ENCODE measurements at places on chromosomes 2 and 18.

DNA sequence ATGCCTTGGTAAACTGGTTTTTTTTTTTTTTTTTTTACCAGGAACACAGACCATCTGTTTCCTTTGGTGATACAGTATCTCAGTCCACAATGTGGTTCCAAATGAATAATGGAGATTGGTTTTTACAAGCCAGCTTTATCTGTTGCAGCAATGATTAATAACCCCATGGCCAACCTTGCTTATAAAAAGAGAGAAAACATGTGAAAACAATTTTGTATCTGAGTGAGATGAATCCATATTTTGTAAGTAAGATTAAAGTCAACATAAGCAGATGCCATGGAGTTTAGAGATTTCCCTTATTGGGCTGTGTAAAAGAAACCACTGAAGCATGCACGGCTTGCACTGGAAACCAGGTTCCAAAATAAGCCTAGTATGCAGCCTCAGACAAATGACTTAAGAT is 108.6 kb upstream of the CNTNAP5 start:
- no peak for DNase-seq

DNA sequence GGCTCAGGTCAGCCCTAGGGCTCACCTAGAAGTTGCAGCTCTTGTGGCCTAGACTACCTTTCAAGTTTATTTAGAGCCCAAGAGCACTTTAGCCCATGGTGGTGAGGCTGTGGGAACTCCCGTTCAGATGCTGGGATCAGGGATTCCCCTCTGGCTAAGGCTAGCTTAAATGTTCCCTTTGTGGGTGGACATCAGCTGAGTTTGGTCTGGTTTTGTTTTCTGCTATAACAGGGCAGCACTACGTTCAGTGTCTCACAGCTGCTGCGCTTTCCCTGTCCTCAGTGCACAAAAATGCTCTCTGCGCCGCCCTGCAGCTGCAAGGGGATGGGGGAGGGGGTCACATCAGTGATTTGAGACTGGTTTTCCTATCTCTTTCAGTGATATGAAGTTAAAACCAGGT is 170.5 kb upstream of the KCNJ3 start:
- DNase-seq = no peak

GRCh38 chr2:183348492-183348891 is 224.2 kb downstream of the NUP35 start:
- no peak for DNase-seq

- no peak for DNase-seq
Measured at GRCh38 chr2:45780541-45781463, 129.3 kb downstream of the PRKCE start.

GRCh38 chr2:101432411-101433181 is 42.3 kb downstream of the RFX8 start:
- no peak for DNase-seq

DNA sequence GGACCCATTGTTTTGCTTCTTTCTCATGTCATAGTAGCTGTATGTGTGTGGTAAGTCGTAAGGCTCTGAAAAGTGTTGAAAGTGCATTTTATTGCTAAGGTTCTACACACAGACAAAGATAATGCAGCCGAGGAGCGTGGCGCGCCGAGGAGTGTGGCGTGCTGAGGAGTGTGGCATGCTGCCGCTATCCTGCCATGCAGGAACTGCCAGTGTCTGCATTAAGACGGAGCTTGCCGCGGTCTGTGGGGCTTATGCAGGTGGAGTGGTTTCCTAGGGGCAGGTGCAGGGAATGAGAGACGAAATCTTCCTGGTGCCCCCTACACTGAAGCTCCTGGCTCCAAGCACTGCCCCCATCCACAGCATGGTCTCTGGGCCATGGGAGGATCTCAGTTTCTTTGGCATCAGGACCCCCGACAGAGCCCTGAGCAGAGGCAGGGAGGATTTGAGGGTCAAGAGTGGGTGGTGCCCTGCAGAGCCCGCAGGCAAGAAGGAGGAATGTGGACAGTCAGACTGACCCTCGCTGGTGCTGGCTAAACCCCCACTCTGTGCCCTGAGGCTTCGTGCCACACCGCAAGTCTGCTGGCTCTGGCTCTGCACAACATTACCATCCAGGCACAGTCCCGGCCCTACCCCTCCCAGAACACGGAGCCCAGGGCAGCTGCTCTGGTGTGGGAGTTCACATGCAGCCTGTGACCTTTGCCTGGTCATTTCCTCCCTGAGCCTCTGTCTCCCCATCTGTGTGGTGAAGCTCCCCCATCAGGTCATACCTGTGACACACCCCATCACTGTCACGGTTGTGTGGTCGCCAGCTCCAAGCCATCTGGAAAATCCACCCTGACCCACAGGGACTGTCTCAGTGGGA is 3.2 kb downstream of the SNED1 start:
- DNase-seq = no peak

GRCh38 chr2:69634196-69634821 is 9.2 kb downstream of the AAK1 start:
- DNase-seq = no peak

DNA sequence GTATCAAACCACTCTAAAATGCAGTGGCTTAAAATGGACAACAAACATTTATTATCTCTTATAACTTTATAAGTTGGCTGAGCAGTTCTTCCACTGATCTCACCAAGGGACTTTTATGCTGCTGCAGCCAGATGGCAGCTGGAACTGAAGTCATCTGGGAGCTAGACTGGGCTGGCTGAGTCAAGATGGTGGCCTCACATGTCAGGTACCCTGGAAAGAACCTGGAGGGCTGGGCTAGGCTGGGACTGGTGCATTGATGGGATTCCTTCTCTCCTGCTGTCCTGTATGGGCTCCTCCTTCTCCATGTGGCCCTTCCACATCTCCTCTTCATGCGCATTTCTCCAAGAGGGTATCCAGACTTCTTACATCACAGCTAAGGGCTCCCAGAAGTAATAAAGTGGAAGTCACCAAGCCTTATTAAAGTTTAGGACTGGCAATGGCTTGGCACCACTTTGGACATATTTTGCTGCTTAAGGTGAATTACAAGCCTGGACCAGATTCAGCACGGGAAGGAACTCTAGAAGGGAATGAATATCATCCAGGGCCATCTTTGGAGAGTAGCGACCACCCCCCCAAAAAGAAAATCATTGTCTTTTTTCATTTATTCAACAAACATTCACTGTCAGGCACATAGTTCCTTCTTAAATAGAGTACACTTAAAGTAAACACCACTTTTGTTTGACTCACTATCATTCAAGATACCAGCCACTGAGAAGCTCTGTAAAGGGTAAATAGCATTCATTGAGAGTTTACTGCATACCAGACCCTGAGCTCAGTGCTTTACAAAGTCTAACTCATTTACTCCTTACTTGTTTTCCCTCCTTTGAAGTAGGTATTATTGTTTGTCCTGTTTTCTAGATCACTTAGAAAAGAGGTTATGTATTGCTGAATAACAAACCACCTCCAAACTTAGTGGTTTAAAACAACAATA is 138.0 kb downstream of the ZFP36L2 start:
- DNase-seq = no peak

DNA sequence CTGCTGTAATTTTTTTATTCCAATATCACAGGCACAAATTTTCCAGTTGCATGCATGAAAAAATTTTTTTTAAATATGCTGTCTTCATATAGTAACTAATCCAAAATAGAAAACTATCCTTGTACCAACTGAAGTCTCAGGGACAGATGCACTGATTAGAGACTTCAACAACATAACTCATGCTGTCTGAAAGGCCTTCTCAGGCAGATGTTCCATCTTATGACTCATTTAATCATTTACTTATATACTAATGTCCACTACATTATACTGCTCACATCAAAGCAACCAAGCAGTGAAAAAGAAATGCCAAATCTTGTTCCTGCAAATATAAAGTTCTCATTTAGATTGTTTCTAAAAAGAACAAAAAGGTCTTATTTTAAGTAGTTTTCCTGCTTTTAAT is 53.1 kb downstream of the OLA1 start:
- no peak for DNase-seq

GRCh38 chr18:3451989-3452749 is 2.2 kb downstream of the TGIF1 start:
- peak; percentile 25 for DNase-seq

DNA sequence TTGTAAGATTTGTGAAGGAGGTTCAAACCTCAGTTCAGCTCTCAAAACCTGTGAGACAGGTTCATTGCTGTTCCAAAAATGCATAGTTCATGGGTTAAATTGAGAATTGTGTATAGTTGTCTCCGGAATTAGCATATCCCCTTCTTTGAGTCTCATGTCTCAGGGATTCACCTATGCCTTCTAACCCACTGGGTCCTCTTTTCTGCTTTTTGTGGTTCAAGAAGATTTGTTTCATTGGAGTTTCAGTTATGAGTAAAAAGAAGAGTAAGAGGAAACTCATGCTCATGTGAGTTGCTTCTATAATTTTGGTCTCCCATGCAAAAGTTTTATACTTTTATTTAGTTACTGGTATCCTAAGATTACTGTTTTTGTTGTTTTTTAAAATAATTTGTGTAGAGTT is 1219.8 kb upstream of the ZEB2 start:
- no peak for DNase-seq

DNA sequence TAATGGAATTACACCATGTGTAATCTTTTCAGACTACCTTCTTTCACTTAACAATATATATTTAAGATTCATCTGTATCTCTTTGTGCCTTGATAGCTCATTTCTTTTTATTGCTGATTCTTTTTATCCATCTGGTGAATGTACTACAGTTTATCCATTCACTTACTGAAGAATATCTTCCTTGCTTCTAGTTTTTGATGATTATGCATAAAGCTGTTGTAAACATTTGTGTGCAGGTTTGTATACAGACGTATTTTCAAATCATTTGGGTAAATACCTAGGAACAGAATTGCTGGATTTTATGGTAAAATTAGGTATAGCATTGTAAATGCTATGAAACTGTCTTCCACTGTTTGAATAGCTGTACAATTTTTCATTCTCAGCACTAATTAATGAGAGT is 592.6 kb upstream of the HS6ST1 start:
- no peak for DNase-seq

DNA sequence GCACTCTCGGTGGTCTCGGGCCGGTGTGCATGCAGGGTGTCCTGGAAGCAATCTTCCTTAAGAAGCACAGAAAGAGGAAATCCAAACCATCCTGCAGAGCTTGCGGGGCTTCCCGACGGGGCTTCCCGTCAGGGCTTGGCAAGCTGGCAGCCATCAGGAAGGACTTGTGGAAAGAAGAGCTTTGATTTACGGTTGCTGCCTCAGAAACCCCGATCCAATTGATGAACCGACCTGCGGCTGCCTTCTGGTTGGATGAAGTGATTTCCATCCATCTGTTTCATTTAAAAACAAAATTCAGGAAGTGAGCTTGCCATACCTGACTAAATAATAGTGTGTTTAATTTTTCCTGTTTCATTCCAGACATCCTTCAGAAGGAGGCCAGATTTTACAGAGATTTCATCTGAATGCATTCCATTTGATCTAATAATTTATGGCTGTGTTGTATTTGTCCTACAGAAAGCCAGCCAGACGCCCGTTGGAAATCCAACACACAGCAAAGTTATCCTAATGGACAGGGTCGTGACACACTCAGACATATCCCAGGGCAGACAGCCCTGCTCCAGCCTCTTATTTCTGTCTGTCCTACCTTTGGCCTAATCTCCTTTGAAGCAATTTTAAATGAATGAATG is 141.3 kb downstream of the SEPTIN10 start:
- DNase-seq = no peak

DNA sequence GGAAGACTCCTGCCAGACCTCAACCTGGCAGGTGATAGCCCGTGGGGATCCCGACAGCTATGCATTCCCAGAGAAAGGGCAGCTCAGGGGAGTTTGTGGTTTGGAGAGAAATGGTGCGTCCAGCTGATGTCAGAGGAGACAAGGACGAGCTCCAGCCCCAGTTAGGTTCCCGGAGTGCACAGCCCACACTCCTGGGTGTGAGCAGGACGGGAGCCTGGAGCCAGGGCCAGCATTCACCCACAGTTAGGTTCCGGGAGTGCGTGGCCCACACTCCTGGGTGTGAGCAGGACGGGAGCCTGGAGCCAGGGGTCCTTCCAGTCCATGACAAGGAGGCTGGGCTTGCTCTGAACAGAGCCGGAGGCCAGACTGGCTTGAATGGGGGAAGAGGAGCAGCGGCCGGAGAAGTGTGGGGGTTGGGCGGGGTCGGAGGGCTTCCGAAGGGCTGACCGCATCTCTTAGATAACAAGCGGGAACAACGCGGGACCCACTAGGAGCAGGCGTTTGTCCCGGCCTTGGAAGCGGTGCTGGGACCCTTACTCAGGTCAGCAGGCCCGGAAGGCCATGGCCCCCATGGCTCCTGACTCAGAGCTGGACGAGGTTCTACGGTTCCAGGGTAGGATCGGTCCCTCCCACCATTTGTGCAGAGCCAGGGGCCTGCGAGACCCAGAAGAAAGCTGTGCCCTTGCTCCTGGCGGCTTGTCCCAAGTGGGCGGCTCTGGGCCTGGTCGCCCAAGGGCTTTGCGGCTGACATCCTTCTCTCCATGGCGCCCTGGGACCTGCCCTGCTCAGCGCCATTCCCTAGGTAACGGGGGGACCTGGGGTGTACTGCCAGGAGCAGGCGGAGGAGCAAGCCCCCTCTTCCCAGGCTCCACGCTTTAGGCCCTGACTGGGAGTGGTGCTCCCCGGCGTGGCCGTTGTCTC is 185.6 kb downstream of the RTP5 start:
- no peak for DNase-seq

GRCh38 chr2:109085912-109086742 is 42.9 kb upstream of the SH3RF3 start:
- no peak for DNase-seq

DNA sequence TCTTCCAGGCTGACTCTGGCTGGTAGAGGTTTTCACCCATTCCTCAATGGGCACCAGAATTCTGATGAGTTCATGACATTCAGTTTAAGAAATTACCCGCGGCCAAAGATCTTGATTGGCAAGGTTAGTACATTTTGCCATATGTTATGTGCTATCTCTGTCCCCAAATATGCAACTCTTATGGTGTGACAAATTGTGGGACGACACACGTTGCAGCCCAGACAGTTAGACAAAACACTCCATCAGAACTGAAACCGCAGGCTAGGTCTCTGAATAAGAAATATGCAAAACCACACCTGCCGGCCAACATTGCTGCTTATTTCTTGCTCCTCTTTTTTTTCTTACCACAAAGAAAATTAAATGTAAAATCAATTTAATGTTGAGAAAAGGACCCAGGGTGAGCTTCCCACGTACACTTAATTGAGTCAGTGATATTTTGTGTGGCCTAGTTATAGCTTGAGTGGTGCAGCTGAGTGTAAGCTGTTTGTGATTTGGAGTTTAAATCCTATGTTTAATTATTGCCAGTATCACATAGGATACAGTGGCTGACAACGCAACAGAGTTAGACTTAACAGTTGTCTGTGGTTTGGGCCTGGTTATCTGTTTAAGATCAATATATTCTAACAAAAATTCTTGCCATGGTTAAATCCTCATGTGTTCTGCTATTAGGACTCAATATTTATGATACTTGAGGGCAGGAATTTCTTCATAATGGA is 35.7 kb upstream of the LTBP1 start:
- no peak for DNase-seq

GRCh38 chr2:72153026-72153791 is 5.5 kb upstream of the CYP26B1 start:
- no peak for DNase-seq

- no peak for DNase-seq
Measured at GRCh38 chr2:5696404-5696944, 4.3 kb downstream of the SOX11 start.

DNA sequence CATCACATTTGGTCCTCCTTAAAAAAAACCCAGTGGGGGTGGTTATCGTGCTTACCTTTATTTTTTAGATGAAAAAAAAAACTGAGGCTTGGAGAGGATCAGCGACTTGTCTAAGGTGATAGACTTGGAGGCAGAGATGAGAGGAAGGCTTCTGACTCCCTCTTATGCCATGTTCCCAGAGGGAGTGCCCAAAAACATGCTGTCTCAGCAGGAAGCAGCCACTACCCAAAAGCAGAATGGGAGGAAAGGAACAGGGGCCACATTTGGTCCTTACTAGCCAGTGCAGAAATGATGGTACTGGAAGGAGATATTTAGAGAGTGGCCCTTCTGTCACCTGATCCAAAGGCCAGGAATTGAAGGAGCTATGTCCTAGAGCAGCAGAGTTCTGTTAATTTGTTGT is 118.4 kb downstream of the B3GNT2 start:
- DNase-seq = no peak

Data from stimulated activated CD4-positive, alpha-beta T cell treated with anti-CD3 and anti-CD28 coated beads, TNF-alpha, amount 100 ng/mL, for 24 hours (primary cell).